ENCODE measurements at places on chromosomes 12 and 14. TPM values are rescaled to one million over a fixed set of nuclear protein-coding genes. Genes with fewer than 3 reads are reported as not detected.

DNA sequence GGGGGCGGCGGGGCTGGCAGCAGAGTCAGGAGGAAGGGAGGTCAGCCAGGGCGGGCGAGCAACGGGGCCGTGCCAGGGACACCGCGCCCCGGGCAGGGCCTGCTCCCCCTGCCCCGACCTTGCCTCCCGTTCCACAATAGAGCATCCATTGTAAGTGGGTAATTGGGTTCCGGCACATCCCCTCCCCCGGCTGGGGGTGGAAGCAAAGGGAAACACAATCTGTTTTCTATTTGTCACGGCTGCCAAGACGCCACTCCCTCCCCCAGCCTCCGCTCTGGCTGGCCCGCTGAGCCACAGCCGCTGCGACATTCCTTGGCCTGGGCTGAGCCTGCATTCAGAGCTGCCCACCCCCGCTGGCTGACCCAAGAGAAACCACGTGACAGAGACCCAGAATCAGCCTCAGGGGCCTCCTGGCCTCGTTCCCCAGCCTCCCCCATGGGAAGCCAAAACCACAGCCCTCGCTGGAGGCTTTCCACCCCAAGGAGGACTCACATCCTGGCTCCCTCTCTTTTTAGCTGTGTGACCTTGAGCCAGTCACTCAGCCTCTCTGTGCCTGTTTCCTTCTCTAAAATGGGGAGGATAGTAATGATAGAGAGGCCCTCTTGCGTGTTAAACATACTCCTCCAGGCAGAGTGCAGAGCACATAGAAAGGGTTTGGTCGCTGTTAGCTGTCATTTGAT, 117.6 kb downstream of the SCARB1 start:
- H3K4me3 ChIP-seq = no peak overlapping the region
- H3K36me3 ChIP-seq = no peaks in the 10 kb centered on the region
- no peak for DNase-seq
- H3K27ac ChIP-seq = no peak overlapping the region
- H3K4me1 ChIP-seq = no peaks in the 10 kb centered on the region

- H3K27me3 ChIP-seq = no peaks in the 10 kb centered on the region
- no peak overlapping the region for H3K27ac ChIP-seq
- H3K4me1 ChIP-seq = no peaks in the 10 kb centered on the region
- no peak overlapping the region for H3K4me3 ChIP-seq
- H3K36me3 ChIP-seq = no peaks in the 10 kb centered on the region
Observed at GRCh38 chr12:72207486-72208409, 64.4 kb upstream of the TRHDE start.

DNA sequence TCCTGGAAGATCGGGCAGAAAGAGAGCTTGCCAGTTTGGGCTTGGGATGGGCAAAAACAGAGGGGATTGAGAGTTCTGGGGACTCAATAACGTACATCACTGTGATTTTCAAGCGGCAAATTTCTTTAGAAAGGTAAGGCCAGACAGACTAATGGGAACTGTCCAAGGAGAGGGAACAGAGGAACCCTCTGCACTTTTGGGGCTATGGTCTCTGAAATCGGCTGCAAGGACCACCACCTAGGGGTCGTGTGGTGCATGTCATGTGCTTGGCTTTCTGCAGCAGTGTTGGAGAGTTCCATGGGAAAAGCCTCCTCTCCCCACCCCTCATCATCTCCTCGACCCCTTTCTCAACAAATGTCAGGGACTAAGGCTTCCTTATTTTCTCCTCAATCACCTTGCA, 79.6 kb downstream of the PPM1A start:
- peaks cover 15% of the 10 kb centered on the region for H3K4me1 ChIP-seq
- no peaks in the 10 kb centered on the region for H3K36me3 ChIP-seq
- no peak overlapping the region for H3K4me3 ChIP-seq
- H3K27me3 ChIP-seq = peaks cover 12% of the 10 kb centered on the region
- DNase-seq = no peak

Gene KERA
- total RNA-seq = not detected

DNA sequence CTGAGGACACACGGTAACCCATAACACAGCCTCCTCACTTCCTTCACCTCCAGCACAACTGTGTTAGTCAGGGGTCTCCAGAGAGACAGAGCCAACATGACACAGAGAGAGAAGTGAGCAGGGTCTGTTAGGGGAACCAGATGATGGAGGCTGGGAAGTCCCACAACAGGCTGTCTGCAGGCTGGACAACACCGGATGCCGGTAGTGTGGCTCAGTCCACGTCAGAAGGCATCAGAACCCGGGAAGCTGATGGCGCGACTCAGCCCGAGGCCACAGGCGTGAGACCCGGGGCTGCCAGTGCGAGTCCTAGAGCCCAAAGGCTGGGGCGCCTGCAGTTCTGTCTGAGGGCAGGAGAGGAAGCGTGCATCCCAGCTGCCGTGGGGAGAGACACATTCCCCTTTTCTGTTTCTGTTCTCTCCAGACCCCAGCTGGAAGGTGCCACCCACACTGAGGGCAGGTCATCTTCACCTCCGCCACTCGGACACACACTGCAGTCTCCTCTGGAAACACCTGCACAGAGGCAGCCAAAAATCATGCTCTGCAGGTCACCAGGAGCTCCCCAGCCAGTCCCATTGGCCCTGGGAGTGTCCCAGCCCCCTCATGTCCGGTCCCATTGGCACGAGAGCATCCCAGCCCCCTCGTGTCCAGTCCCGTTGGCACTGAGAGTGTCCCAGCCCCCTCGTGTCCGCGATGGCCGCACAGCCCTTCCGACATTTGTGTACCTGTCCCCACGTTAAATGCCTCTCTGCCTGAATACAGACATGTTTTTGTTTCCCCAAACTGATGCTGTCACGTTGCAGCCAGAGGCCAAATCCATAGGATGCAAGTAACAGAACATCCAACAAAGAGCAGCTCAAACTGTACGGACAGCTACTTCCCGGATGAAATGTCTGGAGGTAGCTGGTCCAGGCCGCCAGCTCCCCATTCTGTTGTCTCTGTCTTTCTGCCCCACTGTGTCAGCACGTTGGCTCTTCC, 7.9 kb upstream of the FBRSL1 start:
- H3K27ac ChIP-seq = no peak overlapping the region
- DNase-seq = no peak
- H3K4me3 ChIP-seq = no peak overlapping the region
- no peaks in the 10 kb centered on the region for H3K36me3 ChIP-seq

Gene IFNG
- total RNA-seq = 15.0 TPM

DNA sequence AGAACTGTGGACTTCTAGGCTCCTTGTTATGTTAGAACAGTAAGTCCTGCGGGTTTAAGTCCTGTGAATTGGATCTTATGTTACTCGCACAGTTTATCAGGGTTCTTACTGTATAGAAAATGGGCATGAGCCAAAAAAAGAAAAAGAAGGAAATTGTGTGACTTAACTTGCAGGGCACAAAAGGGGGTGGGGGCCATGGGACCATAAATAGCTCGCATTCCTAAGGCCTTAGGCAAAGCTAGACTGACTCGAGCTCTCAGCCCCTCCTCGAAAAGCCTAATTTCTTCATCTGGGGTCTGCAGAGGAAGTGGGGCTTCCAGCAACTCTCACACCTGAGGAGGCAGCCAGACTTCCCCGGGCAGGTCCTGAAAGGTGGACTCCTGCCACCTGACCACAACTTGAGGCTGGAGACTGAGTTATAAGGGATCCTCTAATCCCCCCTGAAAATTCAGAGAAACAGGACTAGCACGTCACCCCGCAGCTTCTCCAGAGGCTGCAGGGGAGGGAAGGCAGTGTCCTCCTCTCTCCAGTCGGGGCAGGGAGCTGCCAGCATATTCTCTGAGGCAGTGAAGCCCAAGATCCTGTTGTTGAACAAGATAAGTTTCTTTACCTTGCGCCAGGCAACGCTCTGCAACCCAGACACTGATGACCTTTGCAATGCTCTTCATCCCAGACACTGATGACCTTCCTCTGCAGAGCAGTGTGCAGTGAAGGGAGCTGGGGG, 280.5 kb downstream of the PCNX1 start:
- no peak overlapping the region for H3K4me3 ChIP-seq
- peaks cover 5% of the 10 kb centered on the region for H3K27me3 ChIP-seq
- no peak overlapping the region for H3K27ac ChIP-seq
- no peaks in the 10 kb centered on the region for H3K4me1 ChIP-seq

All from CD4-positive, CD25-positive, alpha-beta regulatory T cell (primary cell).